ENCODE measurements at places on chromosomes 7 and 10.

GRCh38 chr10:75400163-75400770, 1.3 kb downstream of the ZNF503 start:
- DNase-seq, result no peak

- DNase-seq, result no peak
These were observed 157.4 kb downstream of the EVX1 start for GRCh38 chr7:27399791-27400567.

DNA sequence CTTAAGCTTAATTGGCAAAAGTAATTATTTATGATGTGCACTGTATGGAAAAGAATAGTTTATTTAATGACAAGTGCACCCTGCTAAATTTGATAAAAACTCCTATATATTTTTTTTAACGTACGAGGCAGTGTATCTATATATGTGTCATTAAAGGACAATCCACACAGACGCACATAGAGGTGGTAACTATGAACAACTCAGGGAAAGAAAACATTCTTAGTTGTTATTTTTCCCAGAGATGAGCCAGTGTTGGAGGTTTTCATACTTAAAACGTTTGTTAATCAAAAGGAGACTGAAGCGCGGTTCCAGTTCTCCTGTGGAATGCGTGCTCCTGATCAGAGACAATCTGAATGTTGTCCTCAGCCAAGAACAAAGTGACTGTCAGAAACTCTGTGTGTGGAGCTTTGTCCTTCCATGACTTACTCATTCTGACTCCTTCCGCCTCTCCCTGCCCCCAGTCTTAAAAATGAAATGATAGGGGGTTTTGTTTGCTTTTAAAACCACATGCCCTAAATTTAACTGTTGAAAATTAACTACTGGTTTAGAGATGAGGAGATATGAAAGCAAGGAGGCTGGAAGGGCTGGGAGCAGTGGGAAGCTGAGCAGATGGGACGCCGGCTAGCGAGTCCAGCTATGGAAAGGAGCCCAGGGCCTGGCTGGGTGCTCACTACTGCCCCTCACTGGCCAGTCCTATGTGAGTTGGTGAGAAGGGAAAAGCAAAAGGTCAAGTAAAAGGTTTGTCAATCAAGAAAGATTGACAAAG, 99.6 kb downstream of the SVIL start:
- DNase-seq, result no peak

DNA sequence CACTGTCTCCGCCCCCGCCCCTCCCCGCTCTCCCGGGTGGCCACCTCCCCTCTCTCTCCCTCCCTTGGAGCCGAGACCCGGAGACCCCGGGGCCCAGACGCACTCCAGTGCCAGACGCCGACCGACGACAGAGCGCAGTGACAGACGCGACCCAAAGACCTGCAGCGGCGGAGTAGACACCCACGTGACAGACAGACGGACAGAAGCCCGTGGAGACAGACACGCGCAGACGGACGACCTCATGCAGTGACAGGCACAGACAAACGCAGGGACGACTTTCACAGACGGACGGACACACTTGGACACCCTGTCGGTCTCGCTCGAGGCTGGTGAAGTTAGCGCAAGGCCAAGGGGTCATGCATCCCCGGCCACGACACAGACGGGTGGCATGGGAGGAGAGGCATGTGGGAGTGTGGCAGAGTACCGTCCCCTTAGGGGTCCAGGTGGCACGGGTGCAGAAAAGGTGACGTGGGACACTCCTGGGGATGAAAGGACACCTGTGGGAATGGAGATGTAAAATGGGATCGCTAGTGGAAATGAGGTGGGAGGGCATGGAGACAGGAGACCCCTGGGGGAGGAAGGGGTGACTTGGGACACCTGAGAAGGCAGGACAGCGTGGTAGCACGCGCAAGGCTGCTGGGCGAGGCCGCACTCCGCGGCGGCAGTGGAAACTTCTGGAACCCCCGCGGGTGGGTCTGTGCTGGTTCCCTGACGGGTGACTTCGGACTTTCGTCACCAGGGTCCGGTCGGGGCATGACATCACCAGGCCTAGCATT, 456 bp upstream of the ACHE start:
- DNase-seq, result no peak

DNA sequence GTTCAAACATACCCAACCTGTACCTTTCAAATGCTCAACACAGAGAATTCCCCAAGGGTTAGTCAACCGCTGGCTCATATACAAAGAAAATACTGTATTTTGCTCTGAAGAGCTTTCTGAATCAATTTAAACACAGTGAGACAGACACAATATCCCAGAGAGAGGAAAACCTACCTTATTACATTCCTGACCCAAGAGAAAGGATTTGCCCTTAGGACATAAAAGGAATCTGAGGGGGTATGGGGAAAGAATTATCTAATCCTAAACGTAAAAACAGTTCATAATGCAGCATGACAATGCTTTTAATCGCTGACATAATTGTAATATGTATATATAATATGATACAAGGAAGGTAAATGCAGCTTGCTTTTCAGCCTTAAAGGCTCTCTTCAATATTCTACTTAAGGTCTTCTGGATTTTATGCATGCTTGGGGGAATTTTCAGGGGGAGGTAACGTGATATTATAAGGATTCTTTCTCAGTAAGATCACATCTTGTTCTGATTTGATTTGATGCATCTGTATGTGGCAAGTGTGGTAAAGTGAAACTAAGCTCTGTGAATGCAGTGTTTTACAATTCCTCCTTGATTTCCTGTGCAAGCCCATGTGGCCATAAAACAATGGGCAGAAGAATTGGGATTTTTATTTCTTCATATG, 240.5 kb downstream of the GLI3 start:
- no peak for DNase-seq

DNA sequence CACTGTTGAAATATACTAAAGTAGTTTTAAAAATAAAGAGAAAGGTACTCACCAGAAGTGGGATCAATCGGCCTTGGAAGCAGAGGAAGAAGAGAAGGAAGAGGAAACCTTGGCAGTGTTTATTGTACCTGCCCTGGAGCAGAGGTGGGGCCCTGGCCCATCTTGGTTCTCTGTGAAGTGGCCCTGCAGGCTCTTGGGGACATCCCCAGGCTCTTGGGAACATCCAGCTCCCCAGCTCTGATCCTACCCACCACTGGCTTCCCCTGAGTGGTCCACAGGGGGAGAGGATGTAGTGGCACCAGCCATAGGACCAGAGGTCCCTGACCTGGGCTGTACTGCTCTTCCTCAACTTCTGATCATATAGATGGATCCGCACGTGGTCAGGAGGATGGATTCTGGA, 22.3 kb upstream of the RET start:
- no peak for DNase-seq

- DNase-seq, result no peak
These were observed 286.0 kb upstream of the TMEM229A start for GRCh38 chr7:124318721-124319450.

- no peak for DNase-seq
These were observed 454.5 kb upstream of the FZD8 start for GRCh38 chr10:36096576-36096975.

DNA sequence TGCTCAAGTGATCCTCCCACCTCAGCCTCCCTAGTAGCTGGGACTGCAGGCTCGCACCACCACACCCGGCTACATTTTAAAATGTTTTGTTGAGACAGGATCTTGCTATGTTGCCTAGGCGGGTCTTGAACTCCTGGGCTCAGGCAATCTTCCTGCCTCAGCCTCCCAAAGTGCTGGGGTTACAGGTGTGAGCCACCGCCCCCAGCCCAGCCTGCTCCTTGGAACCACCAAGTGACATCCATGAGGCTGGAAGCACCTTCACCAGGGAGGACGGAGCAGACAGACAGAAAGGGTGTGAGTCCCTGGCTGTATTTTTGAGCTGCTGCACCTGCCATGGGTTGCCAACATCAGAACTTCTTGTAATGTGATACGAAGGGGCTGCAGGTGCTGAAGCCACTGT, 62.3 kb upstream of the UBE3C start:
- DNase-seq, result no peak

GRCh38 chr10:79287973-79288723, 59.1 kb upstream of the PPIF start:
- DNase-seq, result no peak

- DNase-seq, result no peak
These were observed 19.6 kb upstream of the PAPSS2 start for GRCh38 chr10:87640043-87640442.

DNA sequence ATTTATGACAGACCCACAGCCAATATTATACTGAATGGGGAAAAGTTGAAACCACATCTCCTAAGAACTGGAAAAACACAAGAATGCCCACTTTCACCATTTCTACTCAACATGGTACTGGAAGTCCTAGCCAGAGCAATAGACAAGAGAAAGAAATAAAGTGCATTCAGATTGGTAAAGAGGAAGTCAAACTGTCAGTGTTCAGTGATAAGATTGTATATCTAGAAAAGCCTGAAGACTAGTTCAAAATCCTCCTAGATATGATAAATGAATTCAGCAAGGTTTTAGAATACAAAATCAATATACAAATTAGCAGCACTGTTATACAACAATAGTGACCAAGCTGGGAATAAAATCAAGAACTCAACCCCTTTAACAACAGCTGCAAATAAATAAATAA, 6.9 kb upstream of the ZNF138 start:
- no peak for DNase-seq

DNA sequence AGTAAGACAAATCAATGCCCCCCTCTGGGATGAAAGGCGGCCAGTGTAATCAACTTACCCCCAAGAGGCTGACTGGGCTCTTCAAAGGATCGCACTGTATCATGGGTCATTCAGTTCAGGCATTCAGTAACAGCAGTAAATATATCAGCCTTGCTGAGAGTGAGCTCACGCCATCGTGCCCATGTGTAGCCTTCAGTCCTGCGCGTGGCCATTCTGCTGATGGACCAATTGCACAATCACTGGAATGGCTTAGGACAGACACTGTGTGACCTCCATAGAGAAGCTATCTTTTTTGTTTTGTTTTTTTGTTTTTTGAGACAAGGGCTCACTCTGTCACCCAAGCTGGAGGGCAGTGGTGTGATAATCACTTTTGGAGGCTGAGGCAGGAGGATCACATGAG, 9.1 kb upstream of the PRKRIP1 start:
- no peak for DNase-seq

GRCh38 chr7:66330961-66331360, 125.8 kb downstream of the TPST1 start:
- no peak for DNase-seq

DNA sequence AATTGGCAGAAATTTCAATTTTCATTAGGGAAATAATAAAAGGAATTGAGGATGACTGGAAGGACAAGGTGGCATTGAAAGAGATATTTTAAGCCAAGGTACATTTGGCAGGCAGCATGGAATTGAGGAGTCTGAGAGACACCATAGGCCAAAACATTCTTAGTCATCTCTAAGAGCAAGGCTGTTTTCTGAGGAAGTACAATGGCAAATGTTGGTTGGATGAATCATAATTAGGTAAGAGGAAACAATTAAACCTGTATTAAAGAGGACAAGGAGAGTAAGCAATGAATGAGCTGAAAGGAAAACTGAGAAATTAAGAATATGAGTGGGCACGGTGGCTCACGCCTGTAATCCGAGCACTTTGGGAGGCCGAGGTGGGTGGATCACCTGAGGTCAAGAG, 86.3 kb downstream of the MRPL32 start:
- DNase-seq, result no peak

- DNase-seq, result no peak
These were observed 137.4 kb upstream of the SEMA3D start for GRCh38 chr7:85324145-85324799.

DNA sequence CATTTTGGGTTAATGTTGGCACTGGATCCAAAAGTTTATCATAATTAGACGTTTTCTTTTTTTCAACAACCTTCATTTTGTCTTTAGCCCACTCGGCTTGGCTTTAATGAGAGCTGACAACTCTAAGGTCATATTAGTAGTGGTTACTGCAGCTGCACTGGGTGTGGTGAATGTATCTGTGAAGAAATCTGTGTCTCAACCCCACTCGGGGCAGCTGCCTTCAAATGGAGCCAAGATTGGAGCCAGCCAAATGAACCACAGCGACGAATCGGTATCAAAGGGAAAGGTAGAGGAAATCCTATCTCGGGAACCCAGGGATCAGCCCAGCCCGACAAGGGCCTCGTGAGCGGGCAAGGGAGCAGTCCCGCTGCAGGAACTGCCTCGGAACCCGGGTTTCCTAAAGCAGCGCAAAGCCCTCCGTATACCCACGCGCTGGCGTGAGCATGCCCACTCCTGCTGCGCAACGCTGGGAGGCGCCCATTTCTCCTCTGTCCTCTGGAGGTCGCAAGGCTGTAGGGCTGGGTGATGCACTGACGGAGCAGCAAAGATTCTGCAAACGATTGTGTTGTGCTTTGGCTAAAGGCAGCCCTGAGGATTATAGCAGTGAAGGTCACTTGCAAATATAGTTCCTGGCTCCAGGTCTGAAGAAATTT, 98.7 kb upstream of the MBL2 start:
- DNase-seq, result no peak

DNA sequence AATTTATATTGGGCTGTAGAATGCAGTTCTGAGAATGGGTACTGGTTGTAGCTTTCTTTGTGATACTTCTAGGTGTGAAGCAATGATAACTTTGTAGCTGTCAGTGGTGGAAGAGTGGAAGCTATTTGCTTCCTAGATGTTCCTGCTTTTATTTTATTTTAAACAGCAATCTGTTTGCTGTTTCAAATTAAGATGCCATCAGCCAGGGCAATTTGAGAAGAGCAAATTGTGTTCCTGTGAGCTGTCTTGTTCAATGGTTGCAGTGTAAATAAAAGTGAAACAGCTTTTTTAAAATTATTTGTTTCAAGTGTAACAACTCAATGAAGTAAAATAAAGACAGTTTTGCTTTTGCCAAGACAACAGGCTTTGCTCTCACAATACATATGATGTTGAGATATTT, 150.8 kb upstream of the TMEM229A start:
- DNase-seq, result no peak

DNA sequence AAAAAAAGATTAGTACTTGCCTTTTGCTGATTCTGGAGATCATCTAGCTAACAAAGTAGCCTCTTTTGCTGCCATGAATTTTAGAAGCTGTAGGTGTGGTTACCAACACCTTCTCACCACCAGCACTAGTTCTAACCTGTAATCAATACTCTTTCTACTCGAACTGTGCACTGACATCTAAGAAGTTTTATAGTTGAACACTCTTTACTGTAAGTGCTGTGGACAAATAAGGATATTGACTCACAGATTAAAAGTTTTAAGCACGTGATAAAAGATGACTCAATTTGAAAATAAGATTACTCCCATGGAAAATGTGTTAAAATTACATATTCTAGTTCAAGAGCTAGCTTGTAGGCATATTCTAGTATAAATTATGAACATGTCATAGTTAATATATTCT, 89.9 kb downstream of the REEP3 start:
- DNase-seq, result no peak

Measured in activated T-cell treated with anti-CD3 and anti-CD28 coated beads, Interleukin-2, amount 50 U/mL, for 72 hours (primary cell).